Astrocyte of the spinal cord (primary cell): ENCODE measurements at places on chromosomes 11 and 22.

DNA sequence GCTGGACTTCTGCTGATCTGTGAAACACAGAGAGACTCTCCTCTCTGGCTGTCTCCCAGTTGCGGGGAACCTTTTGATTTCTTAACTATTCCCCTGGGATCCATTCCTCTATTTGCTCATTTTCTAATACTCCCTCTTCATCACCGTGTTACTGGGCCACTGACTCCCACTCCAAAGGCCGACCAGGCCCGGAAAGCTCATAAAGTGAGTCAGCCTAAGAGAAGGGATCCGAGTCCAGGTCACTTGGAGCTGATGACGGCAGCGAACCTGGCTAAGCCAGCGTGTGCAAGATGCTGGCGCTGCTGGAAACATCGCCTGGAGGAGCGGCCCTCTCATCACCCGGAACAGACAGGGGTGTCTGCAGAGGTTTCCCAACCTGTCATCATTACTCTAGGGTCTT lies 112.8 kb downstream of the FBXO7 start:
- peak; percentile 3 for DNase-seq

- no peak for DNase-seq
These were observed 7.2 kb downstream of the CHKA start for GRCh38 chr11:68113986-68114385.

DNA sequence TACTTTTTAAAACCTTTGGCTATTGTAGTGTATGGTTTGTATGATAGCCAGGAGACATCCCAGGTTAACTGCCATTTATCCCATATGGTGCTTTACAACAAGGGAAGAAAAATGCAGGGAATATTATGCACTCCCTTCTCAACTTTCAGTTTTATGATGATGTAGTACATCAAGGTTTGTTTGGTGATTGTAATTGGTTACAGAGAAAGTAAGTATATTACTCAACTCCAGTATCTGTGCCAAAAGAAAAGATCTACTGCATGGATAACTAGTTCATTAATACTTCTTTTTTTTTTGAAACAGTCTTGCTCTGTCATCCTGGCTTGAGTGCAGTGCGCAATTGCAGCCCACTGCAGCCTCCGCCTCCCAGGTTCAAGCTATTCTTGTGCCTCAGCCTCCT lies 65.3 kb downstream of the BCL2L13 start:
- DNase-seq: no peak

GRCh38 chr11:63974259-63975143 lies at the start of gene COX8A:
Gene COX8A (plus strand): TSS chr11:63974620. CDS start chr11:63974681, 61 bp downstream.
- DNase-seq: peak; percentile 100

DNA sequence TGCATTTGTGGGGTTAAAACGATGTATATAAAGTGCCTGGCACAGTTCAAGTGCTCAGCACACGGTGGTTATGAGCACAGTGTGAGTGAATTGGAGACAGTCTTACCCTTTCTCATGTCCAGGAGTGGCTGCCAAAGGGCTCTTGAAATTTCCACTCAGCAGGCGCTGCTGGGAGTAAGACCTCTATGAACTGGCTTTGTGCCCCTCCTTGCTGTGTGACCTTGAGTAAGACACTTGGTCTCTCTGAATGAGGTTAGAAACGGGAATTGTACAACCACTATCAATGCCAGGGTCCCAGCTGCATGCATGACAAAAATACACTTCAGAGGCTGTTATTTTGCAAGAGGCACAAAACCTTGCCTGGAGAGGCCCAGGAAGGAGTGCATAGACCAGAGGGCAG lies 86.6 kb downstream of the TSPAN18 start:
- DNase-seq: no peak

DNA sequence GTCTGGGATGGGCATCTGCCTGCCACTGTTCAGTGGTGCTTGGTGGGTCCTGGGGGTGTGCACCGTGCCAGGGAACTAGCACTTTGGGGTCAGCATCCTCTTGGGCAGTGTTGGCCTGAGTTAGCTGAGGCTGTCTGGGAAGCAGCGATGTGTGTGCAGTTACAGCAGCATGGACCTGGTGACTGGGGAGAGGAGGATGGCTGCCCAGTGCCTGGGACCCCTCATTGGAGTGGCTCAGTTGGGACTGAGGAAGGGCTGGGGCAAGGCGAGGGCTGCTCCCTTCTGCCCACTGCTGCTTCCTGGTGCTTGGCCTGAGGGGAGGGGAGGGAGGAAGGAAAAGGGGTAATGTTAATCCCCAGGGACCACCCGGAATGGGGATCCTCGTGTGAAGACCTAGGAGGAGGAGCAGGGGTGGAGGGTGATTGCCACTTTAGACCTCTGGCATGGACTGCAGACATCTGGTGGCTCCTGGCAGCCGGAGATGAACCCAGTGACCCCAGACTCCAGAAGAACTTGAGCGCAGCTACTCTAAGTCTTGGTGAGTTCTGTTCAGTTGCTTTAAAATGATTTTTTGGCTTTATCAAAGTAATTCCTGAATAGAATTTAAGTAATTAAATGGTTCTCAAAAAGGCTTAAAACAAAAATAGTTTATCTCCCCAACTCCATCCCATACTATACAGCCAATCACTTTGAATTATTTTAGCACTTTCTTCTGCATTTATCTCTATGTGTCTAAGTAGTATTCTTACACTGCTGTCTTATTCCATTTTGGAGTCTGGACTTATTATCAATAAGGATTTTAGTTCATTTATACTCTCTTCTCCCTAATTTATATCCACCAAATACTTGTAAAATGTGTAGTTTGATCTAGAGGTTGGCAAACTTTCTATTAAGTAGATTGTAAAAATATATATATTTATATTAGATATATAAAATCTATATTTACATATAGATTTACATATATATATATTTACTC lies 15.4 kb upstream of the TMEM191C start:
- DNase-seq: no peak
